Amniotic epithelial cell (primary cell): ENCODE measurements at places on chromosomes 5 and 9.

- DNase-seq = peak; percentile 16
Observed at GRCh38 chr5:15993919-15994318, 185.7 kb downstream of the MARCHF11 start.

- DNase-seq = no peak
Observed at GRCh38 chr9:15299374-15299939, 7.6 kb downstream of the TTC39B start.

DNA sequence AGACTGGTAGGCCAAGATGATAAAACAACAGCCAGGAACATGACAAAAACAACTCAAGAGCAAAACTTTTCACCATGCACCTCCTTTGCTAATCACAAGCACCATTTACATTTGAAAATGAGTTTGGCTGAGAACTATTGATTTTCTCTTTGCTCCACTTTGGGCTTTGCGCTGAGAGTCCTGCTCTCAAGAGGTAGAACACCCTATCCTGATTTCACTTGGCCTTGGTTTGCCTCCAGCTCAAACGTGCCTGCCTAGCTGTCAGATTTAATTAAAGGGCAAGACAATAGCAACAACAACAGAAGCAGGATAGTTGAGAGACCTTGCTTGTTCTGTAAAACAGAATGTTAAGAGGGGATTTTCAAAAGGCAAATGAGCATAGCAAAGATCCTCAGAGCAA, 128.2 kb upstream of the ASTN2 start:
- DNase-seq = no peak

GRCh38 chr5:44364097-44364496, 25.1 kb downstream of the FGF10 start:
- no peak for DNase-seq

DNA sequence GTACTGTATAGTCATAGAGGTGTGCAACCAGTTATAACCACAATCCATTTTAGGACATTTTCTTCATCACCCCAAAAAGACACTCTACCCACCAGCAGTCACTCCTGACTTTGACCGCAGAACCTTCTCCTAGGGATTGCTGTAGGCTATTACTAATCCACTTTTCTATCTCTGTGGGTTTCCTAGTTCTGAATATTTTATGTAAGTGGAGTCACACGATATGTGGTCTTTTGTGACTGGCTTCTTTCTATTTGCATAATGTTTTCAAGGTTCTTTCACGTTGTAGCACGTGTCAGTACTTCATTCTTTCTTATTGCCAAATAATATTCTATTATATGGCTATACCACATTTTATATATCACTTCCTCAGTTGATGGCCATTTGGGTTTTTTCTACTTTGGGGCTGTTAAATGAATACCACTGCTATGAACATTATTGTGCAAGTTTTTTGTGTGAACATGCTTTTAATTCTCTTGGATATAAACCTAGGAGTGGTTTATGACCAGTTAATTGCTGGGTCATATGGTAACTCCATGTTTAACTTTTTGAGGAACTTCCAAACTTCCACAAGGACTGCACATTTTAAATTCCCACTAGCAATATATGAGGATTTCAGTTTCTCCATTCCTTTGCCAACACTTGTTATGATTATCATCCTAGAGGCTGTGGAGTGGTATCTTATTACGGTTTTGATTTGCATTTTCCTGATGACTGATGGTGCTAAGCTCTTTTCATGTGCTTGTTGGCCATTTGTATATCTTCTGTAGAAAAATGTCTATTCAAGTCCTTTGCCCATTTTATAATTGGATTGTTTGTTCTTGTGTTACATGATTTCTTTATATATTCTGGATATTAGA, 37.8 kb downstream of the MRRF start:
- DNase-seq = no peak
